Breast epithelium (tissue), 4 donors: ENCODE measurements at places on chromosomes 6 and 20. TPM values are rescaled to one million over a fixed set of nuclear protein-coding genes. Genes with fewer than 3 reads are reported as not detected.

The GSTA1 gene
- 0.88 TPM for total RNA-seq

The IL17A gene
- not detected for total RNA-seq

The HCRTR2 gene
- not detected for total RNA-seq

The ERVFRD-1 gene
- 0.80 TPM for total RNA-seq

The TBXT gene
- total RNA-seq = not detected

The PXMP4 gene
- total RNA-seq = 14.3 TPM

The MYO6 gene
- 89.5 TPM for total RNA-seq

The TNF gene
- total RNA-seq = 0.33 TPM

The TRIM15 gene
- total RNA-seq = 0.33 TPM

The RAET1E gene
- not detected for total RNA-seq

The CFB gene
- total RNA-seq = 177 TPM

The TFAP2D gene
- total RNA-seq = not detected

The MAP1LC3A gene
- total RNA-seq = 39.2 TPM

The CCN2 gene
- 122 TPM for total RNA-seq
